ENCODE measurements at places on chromosomes 11 and 22. TPM values are rescaled to one million over a fixed set of nuclear protein-coding genes. Genes with fewer than 3 reads are reported as not detected.

DNA sequence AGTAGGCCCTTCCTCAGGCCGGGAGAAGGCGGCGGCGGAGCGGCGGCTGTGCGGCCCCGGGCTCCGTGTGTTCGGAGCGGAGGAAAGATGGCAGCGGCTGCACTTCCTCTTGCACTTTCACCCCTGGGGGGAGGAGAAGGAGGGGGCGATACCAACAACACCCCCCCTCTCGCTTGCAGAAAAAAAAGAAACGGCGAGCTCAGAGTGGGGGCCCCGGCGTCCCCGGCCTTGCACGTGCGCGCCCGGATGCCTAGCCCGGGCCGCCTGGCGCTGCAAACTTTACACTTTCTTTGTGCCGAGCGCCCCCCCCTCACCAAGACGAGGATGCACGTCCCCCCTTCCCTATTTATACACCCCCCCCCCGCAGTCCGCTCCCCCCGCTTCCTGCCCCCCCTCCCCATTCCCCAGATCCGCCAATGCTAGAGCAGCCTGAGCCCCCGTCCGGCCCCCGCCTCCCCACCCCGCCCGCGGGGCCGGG, at the start of gene PATZ1:
Gene PATZ1 (minus strand): TSS at position 92 of the 478 bp plus-strand sequence. CDS start 744 bp downstream, outside the sequence.
- DNase-seq = peak; percentile 54

DNA sequence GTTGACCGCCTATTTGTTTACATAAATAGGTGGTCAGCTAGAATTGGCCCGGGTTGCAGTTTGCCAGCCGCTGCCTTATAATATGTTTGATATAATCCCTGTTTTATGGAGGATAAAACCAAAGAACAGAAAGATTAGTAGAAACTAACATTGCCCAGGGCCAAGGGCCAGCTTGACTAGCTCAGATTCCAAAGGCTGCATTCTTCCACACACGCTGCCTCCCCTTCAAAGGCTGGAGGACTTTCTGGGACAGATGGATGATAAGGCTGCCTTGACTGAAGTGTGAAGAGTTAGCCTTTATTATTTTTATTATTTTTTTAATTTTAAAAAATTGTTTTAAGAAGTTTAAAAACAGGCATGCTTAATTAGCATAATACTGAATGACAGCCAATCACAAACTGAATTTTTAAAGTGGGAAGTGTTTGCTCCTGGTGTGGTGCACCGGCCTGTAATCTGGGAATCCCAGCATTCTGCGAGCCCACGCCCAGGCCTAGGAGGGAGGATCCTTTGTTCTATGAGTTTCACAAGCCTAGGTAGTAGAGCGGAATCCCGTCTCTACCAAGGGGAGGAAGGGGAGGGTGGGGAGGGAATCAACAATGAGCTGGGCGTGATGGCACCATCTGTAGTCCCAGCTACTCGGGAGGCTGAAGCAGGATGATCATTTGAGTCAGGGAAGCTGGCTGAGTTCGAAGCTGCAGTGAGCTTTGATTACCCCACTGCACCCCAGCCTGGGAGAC, 114.9 kb downstream of the NAV2 start:
- no peak for DNase-seq

The OOSP2 gene
- not detected for total RNA-seq

DNA sequence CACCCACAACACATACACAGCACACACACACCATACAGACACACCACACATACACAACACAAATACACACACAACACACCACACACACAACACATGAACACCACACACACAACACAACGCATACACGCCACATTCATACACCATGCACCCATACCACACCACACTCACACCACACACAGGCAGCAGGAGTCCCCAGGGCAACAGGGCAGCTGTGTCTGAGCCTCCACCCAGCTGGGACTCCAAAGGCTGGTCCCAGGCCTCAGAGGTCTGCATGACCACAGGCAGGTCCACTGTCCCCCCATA, 3.3 kb upstream of the WNT7B start:
- no peak for DNase-seq

DNA sequence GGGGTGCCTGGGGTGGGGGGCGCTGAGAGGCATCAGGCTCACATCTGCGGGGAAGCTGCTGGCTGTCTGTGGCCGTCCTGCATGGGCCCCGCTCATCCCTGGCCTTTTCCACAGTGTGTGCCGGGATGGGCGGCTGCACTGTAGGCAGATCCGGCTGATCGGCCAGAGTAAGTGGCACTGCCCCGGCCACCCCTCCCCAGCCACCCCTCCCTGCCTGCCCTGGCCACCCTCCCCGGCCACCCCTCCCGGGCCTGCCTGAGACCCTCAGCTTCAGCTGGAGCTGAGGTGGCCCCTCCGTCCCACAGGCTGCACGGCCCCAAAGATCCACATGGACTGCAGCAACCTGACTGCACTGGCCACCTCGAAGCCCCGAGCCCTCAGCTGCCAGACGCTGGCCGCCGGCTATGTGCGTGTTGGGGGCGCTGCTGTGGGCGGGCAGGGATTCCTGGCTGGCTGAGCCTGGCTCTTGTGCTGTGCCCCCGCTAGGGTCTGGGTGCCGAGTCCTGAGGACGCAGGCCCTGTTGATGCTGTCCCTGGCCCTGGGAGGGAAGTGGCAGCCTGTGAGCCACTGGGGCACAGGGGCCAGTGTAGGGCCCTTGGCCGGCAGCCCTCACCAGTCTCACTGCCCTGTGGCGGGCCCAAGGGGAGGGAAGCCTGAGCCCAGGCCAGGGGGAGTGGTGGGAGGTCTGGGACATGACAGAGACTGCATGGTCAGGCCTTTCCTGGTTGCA, 10.9 kb downstream of the MUC2 start:
- DNase-seq = no peak

The ANKK1 gene
- total RNA-seq = 0.19 TPM

The TIGD3 gene
- total RNA-seq = 0.29 TPM

GRCh38 chr11:126058105-126058874, 4.4 kb downstream of the CDON start:
- no peak for DNase-seq

DNA sequence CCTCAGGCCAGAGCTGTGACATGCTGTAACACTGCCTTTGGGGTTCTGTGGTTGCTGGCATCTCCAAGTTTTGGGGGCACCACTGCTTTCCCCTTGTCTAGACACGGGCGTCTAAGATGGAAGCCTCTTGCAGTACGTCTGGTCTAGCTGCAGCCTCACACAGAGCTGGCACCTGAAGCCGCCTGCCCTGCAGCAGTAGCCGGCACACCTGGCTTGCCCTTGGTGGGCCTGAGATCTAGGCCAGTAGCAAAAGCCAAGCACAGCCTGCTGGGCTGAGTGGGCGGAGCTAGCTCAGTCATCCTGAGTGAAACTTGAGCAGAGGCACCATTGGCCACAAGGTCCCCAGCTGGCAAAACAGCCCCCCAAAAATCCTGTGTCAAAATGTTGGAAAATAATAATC, 154.2 kb downstream of the DLG2 start:
- DNase-seq = no peak

DNA sequence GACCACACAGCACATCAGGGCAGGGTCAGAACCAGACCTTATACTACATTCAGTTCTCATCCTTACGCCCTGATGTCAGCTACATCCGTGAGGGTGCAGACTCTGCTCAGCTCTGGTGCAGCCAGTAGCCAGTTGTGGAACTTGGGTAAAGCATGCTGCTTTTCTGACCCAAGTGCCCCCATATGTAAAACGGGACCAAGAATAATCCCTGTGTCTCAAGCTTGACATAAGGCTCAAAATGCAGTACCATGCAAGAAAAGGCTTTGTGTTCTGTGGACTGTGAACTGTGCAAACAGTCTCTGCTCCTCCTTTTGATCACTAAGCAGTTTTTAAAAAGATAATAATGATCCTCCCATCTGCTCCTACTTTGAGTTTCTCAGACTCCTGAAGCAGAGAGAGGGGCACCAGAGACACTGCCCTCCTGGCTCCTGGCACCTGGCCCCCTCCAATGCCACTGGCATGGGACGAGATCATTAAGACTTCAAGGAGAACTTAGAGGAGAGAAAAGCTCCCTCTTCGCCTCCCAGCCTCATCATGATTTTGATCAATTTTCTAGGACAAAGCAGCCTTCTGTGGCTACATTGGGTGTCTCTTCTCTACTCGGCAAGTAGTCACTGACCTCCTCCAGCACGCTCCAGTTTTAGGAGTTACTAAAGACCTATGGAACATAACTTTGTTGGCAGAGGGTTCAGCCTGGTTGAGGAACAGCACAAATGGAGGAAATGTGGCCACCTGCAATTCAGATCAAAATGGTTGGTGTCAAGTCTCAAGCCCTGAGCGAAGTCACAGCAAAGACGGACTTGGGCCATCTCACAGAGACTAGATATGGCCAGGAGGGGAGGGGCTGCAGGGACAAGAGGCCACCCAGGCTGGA, 23.9 kb downstream of the IL10RA start:
- DNase-seq = no peak

DNA sequence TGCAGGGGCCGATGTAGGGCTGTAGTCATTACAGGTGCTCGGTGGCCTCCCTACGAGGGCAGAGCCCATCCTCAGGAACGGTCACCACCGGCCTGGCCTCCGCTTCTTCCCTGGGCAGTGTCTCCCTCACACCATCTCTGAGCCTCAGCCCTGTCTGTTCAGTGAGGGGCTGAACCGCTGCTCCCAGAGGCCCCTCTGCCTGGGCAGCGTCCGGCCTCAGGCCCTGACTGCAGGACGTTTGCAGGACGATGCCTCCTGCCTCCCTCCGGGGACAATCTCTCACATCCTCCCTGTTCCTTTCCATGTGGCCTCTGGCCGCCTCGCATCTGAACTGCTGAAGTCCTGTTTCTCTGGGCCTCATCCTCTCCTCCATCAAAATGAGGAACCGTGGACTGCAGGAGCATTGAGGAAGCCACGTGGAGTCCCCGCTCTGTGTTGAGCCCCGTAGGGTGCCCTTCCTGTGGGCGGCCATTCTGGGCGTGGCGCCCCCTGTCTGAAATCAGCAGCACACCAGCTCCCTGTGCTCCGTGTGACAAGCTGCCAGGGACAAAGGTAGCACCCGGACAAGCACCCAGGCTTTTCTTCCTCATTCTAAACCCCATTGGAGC, 933.5 kb downstream of the BRD1 start:
- DNase-seq = no peak

The PHETA2 gene
- 0.12 TPM for total RNA-seq

DNA sequence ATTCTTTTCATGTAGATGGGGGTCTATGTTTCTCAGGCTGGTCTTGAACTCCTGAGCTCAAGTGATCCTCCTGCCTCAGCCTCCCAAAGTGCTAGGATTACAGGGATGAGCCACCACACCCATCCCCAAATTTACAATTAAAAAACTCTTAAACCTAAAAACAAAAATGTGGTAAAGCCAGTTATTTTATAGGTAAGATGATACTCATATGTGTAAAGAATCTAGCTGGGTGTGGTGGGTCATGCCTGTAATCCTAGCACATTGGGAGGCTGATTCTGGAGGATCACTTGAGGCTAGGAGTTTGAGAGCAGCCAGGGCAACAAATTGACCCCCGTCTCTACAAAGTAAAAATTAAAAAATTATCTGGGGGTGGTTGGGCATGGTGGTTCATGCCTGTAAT, 4.0 kb upstream of the RBM14 start:
- DNase-seq = no peak

The PRDM11 gene
- total RNA-seq = 9.1 TPM

The VPREB1 gene
- total RNA-seq = not detected

GRCh38 chr11:63554877-63555223, 8.3 kb downstream of the PLAAT2 start:
- DNase-seq = no peak

The EIF3M gene
- 287 TPM for total RNA-seq

DNA sequence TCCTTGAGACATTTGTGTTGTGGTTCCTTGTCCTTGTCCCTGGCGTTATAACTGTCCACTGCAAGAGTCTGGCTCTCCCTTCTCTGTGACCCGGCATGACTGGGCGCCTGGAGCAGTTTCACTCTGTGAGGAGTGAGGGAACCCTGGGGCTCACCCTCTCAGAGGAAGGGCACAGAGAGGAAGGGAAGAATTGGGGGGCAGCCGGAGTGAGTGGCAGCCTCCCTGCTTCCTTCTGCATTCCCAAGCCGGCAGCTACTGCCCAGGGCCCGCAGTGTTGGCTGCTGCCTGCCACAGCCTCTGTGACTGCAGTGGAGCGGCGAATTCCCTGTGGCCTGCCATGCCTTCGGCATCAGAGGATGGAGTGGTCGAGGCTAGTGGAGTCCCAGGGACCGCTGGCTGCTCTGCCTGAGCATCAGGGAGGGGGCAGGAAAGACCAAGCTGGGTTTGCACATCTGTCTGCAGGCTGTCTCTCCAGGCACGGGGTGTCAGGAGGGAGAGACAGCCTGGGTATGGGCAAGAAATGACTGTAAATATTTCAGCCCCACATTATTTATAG, 23.0 kb downstream of the MYBPC3 start:
- DNase-seq = no peak

The CHRDL2 gene
- total RNA-seq = not detected

- no peak for DNase-seq
Measured at GRCh38 chr11:81098471-81098870, 1635.2 kb downstream of the FAM181B start.

The CRYBB3 gene
- total RNA-seq = not detected

GRCh38 chr11:120289426-120289825, 35.7 kb upstream of the TLCD5 start:
- no peak for DNase-seq

- no peak for DNase-seq
Measured at GRCh38 chr11:15053191-15053685, 20.2 kb upstream of the CALCB start.

The TMEM191B gene
- 3.1 TPM for total RNA-seq

The AIFM3 gene
- total RNA-seq = 0.67 TPM

The PDE2A gene
- 0.75 TPM for total RNA-seq

The SEPTIN5 gene
- total RNA-seq = 7.3 TPM

GRCh38 chr11:40202589-40203270, 1256.7 kb downstream of the LRRC4C start:
- DNase-seq = no peak

DNA sequence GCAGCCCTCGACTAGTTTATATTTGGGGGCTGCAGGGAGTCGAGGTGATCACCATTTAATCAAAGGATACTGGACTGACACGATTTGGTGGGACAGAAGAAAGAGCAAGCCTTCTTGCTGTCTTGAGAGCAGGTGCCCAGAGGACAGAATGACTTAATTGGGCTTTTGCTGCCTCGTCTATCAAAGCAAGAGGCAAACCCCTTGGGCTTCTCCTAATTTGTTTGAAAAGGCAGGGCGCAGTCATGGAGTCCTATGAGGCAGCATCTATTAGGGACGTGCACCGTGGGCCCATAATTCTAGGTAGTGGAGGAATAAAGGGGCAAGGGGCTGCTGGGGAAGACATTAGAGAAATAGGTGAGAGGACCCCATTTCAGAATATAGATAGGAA, 1411.3 kb downstream of the TBC1D22A start:
- no peak for DNase-seq

- no peak for DNase-seq
Measured at GRCh38 chr11:67664213-67664585, 10.2 kb downstream of the ALDH3B2 start.

The FAM83F gene
- total RNA-seq = 0.82 TPM
